ENCODE measurements at places on chromosomes 1 and 21. TPM values are rescaled to one million over a fixed set of nuclear protein-coding genes. Genes with fewer than 3 reads are reported as not detected.

DNA sequence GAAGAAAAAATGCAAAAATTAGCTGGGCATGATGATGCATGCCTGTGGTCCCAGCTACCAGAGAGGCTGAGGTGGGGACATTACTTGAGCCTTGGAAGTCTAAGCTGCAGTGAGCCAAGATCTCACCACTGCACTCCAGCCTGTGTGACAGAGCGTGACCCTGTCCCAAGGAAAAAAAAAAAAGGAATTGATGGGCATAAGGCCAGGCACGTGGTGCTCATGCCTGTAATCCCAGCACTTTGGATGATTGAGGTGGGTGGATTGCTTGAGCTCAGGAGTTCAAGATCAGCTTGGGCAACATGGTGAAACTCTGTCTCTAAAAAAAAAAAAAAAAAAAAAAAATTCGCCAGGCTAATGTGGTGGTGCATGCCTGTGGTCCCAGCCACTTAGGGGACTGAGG is 55.8 kb upstream of the ATP2B4 start:
- no peak overlapping the region for H3K27ac ChIP-seq
- no peak overlapping the region for H3K4me3 ChIP-seq
- no peak for DNase-seq
- H3K36me3 ChIP-seq: no peaks in the 10 kb centered on the region
- H3K4me1 ChIP-seq: no peaks in the 10 kb centered on the region
- no peaks in the 10 kb centered on the region for H3K27me3 ChIP-seq

The IQGAP3 gene
- 35.8 TPM for total RNA-seq

GRCh38 chr1:185049670-185050069 is 4.3 kb downstream of the RNF2 start:
- DNase-seq: no peak
- H3K36me3 ChIP-seq: no peaks in the 10 kb centered on the region
- peaks cover 13% of the 10 kb centered on the region for H3K4me1 ChIP-seq

The DARS2 gene
- 45.1 TPM for total RNA-seq

- no peak for DNase-seq
- no peak overlapping the region for H3K4me3 ChIP-seq
- H3K27me3 ChIP-seq: no peaks in the 10 kb centered on the region
- H3K36me3 ChIP-seq: no peaks in the 10 kb centered on the region
Observed at GRCh38 chr21:40331172-40331571, 463.9 kb downstream of the PCP4 start.

GRCh38 chr1:175663991-175664390 is 79.4 kb downstream of the TNR start:
- H3K4me3 ChIP-seq: no peak overlapping the region
- no peak for DNase-seq
- no peaks in the 10 kb centered on the region for H3K36me3 ChIP-seq
- H3K4me1 ChIP-seq: no peaks in the 10 kb centered on the region
- H3K27me3 ChIP-seq: no peaks in the 10 kb centered on the region

GRCh38 chr1:67020304-67020703 is 33.6 kb downstream of the SLC35D1 start:
- no peaks in the 10 kb centered on the region for H3K27me3 ChIP-seq
- no peak for DNase-seq
- H3K4me1 ChIP-seq: no peaks in the 10 kb centered on the region
- no peak overlapping the region for H3K27ac ChIP-seq

DNA sequence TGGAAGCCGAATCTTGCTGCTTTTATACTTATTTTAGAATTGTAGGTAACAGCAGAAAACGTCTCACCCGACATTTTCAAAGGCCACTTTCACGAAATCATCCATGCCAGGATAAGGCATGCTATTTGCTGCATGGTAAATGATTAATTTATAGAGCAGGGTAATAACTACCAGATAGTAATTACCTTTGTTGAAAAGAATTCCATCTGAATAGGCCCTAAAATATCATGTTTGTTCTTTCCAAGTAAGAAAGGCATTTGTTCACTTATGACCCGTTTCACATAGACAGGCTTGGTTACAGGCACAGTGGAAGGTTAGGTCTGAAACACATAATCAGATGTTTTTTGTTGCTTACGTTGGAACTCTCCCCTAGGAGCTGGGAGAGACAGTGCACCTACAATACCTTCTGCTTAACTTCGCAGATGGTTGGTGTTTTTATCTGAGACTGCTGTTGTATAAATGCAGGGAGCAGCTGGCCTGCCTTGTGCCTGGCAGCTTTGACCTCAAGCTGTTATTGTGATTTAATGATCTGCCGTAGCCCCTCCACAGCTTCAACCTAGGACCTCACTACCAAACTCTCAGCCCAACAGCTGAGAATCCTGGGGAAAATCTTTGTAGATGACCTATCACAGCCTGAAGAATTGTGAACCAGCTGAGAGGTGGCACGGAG is 1.6 kb downstream of the SLC44A3 start:
- H3K27me3 ChIP-seq: no peaks in the 10 kb centered on the region
- peak; percentile 4 for DNase-seq
- peak overlapping the region; percentile 85 for H3K27ac ChIP-seq
- peaks cover 13% of the 10 kb centered on the region for H3K4me1 ChIP-seq

Data from Caco-2 (cell line).